Memory B cell (primary cell): ENCODE measurements at places on chromosomes 4 and X.

DNA sequence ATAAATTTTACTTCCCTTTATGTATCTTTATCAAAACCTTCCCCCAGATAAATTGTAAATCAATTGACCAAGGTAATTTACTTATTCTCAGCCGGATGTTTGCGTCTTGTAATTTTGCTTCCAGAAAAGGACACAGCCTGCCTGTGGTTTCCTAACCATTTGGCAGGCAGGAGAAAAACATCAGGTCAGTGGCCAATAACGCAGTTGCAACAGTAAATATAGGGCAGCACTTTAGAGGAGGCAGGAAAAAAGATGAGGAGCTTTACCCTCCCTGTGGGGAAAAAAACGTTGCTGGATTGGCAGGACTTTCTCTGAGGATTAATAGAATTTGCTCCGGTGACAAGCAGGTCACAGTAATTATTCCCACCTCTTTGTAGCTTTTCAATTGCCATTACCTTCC, 2618.1 kb downstream of the ARAP2 start:
- DNase-seq: no peak

- no peak for DNase-seq
Observed at GRCh38 chr4:143402776-143403552, 66.3 kb downstream of the GAB1 start.

GRCh38 chr4:113476800-113477199, 284.7 kb downstream of the CAMK2D start:
- no peak for DNase-seq

- DNase-seq: no peak
Observed at GRCh38 chr4:68407868-68408190, 39.4 kb upstream of the TMPRSS11E start.

GRCh38 chrX:41733939-41734338, 10.0 kb downstream of the GPR82 start:
- DNase-seq: peak; percentile 27

DNA sequence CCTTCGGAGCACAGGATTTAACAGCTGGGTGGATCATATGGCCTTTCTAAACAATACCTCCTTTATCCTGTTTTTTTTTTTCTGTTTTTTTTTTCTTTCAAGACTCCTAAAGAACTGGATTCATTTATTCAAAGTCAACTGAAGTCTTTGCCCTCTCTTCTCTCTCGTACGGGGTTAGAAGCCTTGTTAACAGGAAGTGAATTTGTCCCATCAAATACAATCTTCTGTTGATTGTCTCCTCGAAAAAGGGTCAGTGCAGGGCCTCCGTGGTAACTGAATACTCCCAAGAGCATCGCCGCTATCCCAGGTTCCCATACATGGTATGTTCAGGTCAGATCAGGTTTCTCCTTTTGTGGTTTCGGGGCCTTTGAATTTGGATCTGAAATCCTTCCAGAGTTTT, 1.8 kb upstream of the TMEM128 start:
- no peak for DNase-seq

DNA sequence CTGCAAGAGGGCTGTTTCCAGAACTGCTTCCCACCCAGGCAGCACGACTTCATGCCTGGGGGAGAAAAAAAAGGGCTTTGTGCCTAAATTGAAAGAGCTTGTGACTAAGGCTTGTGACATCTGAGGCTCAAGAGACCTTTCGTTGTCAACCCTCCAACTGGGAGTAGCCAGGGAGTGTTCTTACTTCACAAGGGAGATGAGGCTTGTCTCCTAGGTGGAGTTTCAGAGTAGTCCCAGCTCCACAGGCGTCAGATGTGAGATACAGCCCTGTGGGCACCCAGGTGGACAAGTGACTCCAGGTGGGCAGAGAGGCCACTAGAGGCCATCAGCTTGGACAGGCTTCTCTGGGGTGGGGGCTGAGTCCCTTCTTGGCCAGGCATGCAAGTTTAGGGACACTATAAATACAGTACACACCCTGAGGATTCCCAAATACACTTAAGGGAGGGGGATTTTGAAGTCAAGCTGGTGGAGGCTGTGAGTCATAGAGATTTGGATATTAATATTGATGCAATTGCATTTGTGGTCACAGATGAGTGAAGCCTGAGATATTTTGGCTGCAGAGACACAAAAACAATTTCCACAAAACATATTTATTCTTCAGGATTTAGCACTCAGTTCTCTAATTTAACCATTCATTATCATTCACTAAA, 40.1 kb upstream of the SETD7 start:
- DNase-seq: no peak
